Lower leg skin (tissue), 4 donors: ENCODE measurements at places on chromosomes 4 and X. TPM values are rescaled to one million over a fixed set of nuclear protein-coding genes. Genes with fewer than 3 reads are reported as not detected.

Gene SMIM10
- total RNA-seq: 0.56 TPM

Gene ATOH1
- total RNA-seq: not detected

Gene DLG3
- total RNA-seq: 40.2 TPM

Gene ETDC
- not detected for total RNA-seq

Gene DDX53
- total RNA-seq: not detected

Gene MAGEE2
- 1.9 TPM for total RNA-seq

Gene INTS6L
- total RNA-seq: 10.8 TPM

Gene PRDM5
- 4.2 TPM for total RNA-seq

Gene ZNF182
- total RNA-seq: 2.2 TPM

Gene TLR7
- total RNA-seq: 0.15 TPM

Gene SRPK3
- total RNA-seq: not detected

Gene MAML3
- total RNA-seq: 22.7 TPM
